ENCODE measurements at places on chromosomes 13 and 19. TPM values are rescaled to one million over a fixed set of nuclear protein-coding genes. Genes with fewer than 3 reads are reported as not detected.

Gene GIPR
- total RNA-seq, result 1.3 TPM

Gene IQCN
- 2.1 TPM for total RNA-seq

Gene PRR20B
- not detected for total RNA-seq

Gene ERICH4
- not detected for total RNA-seq

Gene MCEMP1
- total RNA-seq, result 0.75 TPM

Gene FGF9
- 20.3 TPM for total RNA-seq

Gene TRMT1
- 30.7 TPM for total RNA-seq

Gene SSC5D
- total RNA-seq, result 4.4 TPM

Gene RNF17
- 0.28 TPM for total RNA-seq

Gene CEACAM1
- 12.1 TPM for total RNA-seq

Gene ZNF611
- 8.3 TPM for total RNA-seq

DNA sequence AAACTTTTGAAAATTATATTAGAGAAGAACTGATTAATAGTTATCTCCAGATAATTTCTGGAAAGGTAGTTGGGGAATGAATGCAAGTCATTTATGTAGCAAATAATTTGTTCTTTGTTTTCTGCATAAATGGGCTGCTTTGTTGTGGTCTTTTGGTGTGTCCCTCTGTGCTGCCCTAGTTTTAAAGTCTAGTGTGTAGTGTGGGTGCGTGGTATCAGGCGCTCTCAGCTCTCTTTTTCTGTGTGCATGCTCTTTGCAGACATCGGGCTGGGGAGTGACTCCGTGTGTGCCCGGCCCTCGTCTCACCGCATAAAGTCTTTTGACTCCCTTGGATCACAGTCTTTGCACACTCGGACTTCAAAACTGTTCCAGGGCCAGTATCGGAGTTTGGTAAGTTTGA, 94.5 kb downstream of the ARHGEF7 start:
- no peak overlapping the region for H3K4me3 ChIP-seq
- DNase-seq, result no peak
- H3K27me3 ChIP-seq, result no peaks in the 10 kb centered on the region
- no peaks in the 10 kb centered on the region for H3K36me3 ChIP-seq
- no peak overlapping the region for H3K27ac ChIP-seq
- H3K4me1 ChIP-seq, result no peaks in the 10 kb centered on the region

- no peak overlapping the region for H3K27ac ChIP-seq
- H3K36me3 ChIP-seq, result peaks cover 35% of the 10 kb centered on the region
- no peaks in the 10 kb centered on the region for H3K27me3 ChIP-seq
Observed at GRCh38 chr19:42276821-42277220, 7.8 kb downstream of the CIC start.

- no peaks in the 10 kb centered on the region for H3K27me3 ChIP-seq
- H3K36me3 ChIP-seq, result peaks cover 48% of the 10 kb centered on the region
- no peak overlapping the region for H3K27ac ChIP-seq
- no peak for DNase-seq
- no peaks in the 10 kb centered on the region for H3K4me1 ChIP-seq
- H3K4me3 ChIP-seq, result no peak overlapping the region
Observed at GRCh38 chr19:313988-314815, 23.0 kb upstream of the PLPP2 start.

GRCh38 chr13:50711996-50712395, 131.5 kb downstream of the DLEU7 start:
- no peak for DNase-seq
- H3K27me3 ChIP-seq, result no peaks in the 10 kb centered on the region
- H3K4me3 ChIP-seq, result no peak overlapping the region
- no peaks in the 10 kb centered on the region for H3K36me3 ChIP-seq

DNA sequence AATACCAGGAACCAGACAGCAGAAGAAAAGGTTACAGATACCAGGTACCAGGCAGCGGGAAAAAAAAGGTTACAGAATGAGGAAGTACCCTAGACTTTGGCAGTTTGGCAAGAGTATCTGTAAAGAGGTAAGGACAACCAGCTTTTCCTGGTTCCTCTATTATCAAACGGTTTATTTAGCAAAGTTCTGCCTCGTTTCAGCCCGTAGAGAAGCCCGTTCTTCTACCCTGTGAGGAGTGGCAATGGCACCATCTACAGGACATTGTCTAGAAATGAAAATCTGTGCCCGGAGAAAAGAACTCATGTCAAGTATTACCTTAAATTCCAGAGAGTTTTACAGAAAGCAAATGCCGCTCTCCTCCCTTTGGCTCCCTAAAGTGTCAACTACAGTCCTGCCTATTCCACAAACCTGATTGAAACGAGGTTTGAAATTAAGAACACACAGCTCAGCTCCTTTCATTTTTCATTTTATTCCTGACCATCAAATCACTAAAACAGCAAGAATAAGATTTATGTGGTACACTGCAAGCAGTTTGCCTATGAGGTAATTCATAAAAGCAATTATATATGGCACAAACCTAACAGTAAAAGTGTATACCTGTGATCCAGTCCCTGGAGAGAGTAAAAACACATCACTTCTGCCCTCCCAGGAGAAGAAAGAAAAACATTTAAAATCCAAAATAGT, 226.3 kb downstream of the SLC7A1 start:
- no peak overlapping the region for H3K4me3 ChIP-seq
- no peaks in the 10 kb centered on the region for H3K36me3 ChIP-seq
- H3K27me3 ChIP-seq, result no peaks in the 10 kb centered on the region

DNA sequence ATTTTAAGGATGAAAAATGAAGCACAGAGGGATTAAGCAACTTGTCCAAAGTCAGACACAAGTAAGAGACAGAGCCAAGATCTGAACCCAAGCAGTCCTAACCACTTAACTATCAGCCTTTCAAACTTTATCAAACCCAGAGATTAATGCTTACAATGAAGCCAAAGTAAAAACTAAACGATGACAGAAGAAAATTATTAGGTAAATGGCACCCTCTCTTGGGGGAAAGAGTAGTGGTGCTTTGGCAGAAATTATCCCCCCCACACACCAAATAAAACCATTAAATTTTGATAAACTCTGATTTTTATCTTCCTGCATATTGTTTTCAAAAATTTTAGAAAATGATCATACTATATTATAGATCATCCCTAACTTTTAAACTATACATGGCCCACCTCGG, 329.2 kb downstream of the SLC7A1 start:
- no peak overlapping the region for H3K27ac ChIP-seq
- H3K4me3 ChIP-seq, result no peak overlapping the region
- H3K4me1 ChIP-seq, result no peaks in the 10 kb centered on the region
- no peaks in the 10 kb centered on the region for H3K27me3 ChIP-seq
- no peaks in the 10 kb centered on the region for H3K36me3 ChIP-seq
- no peak for DNase-seq

DNA sequence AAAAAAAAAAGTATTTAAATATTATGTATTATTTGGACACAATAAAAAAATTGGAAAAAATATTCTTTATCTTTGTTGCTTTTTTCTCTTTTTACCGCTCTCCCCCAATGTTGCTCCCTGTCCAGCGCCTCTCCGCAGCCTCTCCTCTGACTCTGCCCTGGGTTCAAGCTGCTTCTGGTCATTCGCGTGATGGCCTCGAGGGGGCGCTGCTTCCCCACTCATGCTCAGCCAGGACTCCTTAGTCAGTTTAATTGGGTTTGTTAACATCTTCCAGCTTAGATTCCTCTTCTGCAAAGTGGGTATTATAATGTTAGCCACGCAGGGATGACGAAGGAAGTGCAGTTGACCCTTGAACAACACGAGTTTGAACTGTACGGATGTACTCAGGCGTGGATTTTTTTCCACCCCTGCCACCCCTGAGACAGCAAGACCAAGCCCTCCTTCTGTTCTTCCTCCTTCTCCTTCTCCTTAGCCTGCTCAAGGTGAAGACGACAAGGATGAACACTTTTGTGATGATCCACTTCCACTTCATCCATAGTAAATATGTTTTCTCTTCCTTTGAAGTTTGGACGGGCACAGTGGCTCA, 4.9 kb upstream of the NWD1 start:
- no peaks in the 10 kb centered on the region for H3K4me1 ChIP-seq
- H3K4me3 ChIP-seq, result no peak overlapping the region
- no peak overlapping the region for H3K27ac ChIP-seq
- H3K36me3 ChIP-seq, result no peaks in the 10 kb centered on the region
- no peaks in the 10 kb centered on the region for H3K27me3 ChIP-seq

- peaks cover 4% of the 10 kb centered on the region for H3K27me3 ChIP-seq
- no peaks in the 10 kb centered on the region for H3K36me3 ChIP-seq
- peaks cover 19% of the 10 kb centered on the region for H3K4me1 ChIP-seq
Observed at GRCh38 chr13:51828730-51829567, 16.0 kb downstream of the TMEM272 start.

DNA sequence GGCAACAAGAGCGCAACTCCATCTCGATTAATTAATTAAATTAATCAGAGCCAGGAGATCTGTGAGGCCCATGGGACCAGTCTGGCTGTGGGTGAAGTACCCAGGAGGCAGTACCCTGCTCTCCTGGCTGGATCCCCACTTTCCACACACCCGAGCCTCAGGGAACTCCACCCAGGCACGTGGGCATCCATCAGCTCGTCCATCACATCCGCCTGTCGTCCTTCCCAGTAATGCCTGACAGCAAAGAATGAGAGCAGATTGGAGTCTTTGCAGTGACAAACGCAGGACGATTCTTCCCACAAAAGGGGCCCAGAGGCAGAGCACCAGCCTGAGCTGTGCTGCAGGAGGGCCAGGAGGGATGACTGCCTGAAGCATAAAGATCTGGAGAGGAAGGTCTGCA, 35.8 kb downstream of the VSTM2B start:
- H3K4me1 ChIP-seq, result no peaks in the 10 kb centered on the region
- no peak overlapping the region for H3K27ac ChIP-seq
- no peak overlapping the region for H3K4me3 ChIP-seq
- no peaks in the 10 kb centered on the region for H3K27me3 ChIP-seq
- no peak for DNase-seq

- no peaks in the 10 kb centered on the region for H3K36me3 ChIP-seq
- no peak for DNase-seq
- H3K27me3 ChIP-seq, result no peaks in the 10 kb centered on the region
- no peak overlapping the region for H3K27ac ChIP-seq
- H3K4me1 ChIP-seq, result no peaks in the 10 kb centered on the region
- H3K4me3 ChIP-seq, result no peak overlapping the region
Observed at GRCh38 chr13:94813920-94814475, 101.7 kb upstream of the SOX21 start.

GRCh38 chr13:66492479-66492878, 737.7 kb downstream of the PCDH9 start:
- no peak for DNase-seq
- H3K36me3 ChIP-seq, result no peaks in the 10 kb centered on the region
- no peak overlapping the region for H3K4me3 ChIP-seq
- no peaks in the 10 kb centered on the region for H3K4me1 ChIP-seq

DNA sequence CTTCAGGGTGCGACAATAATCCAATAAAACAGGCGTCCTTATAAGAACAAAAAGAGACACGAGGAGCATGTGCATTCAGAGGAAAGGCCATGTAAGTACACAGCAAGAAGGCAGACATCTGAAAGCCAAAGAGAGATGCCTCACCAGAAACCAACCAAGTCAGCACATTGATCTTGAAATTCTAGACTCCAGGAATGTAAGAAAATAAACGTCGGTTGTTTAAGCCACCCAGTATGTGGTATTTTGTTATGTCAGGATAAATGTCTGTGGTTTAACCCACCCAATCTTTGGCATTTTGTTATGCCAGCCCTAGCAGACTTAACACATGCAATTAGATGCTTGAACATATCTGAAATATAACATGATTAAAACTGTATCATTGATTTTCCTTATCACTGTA, 452.0 kb downstream of the SLITRK6 start:
- H3K27me3 ChIP-seq, result no peaks in the 10 kb centered on the region
- H3K27ac ChIP-seq, result no peak overlapping the region
- H3K4me1 ChIP-seq, result no peaks in the 10 kb centered on the region
- DNase-seq, result no peak

DNA sequence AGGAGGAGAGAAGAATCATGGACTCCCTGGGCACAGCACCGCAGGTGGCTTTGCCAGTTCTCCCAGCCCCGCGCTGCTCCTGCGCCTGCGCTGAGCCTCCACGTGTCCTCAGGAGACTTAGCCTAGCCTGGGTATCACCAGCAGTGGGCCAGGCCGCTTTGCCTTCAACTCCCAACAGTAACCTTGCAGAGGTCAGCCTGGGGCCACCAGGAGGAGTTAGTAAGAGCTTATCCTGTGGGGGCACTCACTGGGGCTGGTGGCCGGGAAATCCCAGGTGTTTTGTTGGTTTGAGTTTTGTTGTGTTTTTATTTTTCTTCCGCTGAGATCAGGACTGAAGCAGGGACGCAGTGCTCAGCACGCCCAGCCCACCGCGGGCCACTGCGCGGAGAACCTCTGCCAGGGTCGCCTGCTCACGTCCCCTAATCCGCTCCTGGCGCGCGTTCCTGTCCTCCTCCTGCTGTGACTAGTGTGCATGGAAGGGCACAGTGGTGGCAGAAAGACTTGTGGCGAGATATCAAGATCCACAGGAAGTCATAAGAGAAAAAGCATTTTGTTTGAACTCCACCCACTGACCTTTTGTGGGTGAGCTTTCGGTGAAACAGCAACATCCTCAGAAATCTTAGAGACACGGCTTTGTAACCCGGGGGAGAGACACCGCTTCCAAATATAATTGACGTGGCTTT, 207.4 kb upstream of the RFC3 start:
- H3K4me3 ChIP-seq, result no peak overlapping the region
- H3K4me1 ChIP-seq, result peaks cover 22% of the 10 kb centered on the region
- no peaks in the 10 kb centered on the region for H3K36me3 ChIP-seq
- H3K27me3 ChIP-seq, result no peaks in the 10 kb centered on the region
- peak overlapping the region; percentile 70 for H3K27ac ChIP-seq
- peak; percentile 59 for DNase-seq

DNA sequence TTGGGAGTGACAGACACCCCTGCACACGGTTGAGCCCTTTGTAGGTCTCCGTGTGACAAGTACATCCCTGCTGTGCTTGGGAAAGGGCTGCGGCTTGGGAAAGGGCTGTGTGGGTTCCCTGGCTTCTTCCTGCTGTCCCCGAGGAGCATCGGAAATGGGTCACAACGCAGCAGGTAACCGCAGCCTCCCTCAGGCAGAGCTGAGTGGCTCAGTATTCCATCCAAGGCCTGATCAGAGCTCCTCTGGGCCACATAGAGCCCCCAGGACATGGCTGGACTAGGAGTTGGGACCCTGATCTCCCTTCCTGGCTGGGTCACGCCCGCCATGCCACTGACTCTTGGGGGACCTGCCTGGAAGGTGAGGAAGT, 16.3 kb downstream of the TECR start:
- DNase-seq, result no peak
- H3K27me3 ChIP-seq, result no peaks in the 10 kb centered on the region
- H3K4me1 ChIP-seq, result peaks cover 19% of the 10 kb centered on the region
- H3K36me3 ChIP-seq, result no peaks in the 10 kb centered on the region

DNA sequence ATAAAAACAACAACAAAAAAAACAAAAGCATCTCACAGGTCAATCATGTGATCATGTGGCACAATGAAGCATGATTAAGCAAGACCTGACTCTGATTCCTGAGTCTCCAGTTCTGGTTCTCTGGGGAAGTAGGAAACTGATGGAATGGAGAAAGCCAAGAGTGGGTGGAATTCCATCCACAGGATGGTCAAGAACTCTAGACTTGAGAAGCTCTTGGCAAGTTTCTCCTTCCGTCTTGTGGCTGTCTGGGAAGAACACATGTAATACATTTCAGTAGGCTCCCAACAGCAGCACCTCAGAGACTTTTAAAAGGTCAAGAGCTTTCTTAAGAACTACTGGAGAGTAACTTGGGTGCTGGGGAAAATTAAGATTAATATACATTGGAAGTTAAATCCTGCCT, 78.6 kb upstream of the TSHZ3 start:
- no peaks in the 10 kb centered on the region for H3K36me3 ChIP-seq
- no peaks in the 10 kb centered on the region for H3K27me3 ChIP-seq
- no peaks in the 10 kb centered on the region for H3K4me1 ChIP-seq
- no peak overlapping the region for H3K4me3 ChIP-seq
